ENCODE measurements at places on chromosomes 1 and 21. TPM values are rescaled to one million over a fixed set of nuclear protein-coding genes. Genes with fewer than 3 reads are reported as not detected.

DNA sequence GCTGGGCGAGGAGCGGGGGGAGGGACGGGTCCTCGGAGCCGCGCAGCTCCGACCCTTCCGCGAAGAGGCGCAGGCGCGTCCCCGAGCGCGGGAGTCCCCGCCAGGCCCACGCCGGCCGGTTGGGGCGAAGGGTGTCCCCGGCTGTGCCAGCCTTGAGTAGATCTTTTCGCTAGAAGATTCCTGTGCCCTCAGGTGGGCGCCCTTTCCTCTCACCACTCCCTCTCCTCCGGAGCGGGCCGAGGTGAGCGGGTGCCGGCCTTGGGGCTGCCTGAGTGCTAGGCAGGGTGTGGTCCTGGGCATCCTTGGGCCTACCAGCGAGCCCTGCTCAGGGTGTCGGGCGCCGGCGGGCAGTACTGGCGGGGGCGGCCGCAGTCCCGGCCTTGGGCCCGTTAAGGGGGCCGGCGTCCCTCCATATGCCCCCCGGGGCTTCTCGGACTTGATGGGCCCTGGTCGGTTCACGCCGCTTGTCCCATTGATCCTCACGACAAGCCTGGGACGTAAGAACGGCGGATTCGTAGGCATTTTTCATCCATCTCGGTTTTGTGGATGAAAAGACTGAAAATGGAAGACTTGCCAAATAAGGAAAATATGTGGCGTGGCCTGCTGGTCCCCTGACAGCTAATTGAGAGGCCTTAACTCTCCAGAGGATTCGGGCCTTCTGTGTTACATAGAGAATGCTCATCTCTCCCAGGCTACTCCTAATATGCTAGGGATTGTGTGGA is 712 bp downstream of the DEGS1 start:
- DNase-seq = no peak

DNA sequence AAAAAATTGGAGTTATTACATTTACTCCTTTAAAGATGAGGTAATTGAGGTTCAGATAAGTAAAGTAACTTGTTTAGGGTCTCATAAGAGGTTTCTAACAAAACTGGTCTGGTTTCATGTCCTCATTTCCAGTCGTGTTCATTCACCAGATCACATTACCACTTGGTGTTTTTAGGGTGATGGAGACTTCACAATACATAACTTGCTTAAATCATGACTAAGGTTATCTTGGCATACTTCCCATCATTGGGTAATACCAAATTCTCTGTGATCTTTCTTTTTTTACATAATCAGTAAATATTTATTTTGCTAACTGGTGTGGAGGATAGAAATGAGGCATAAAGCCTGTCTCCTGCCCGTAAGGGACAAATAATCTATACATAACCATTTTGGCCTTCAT is 31.6 kb upstream of the RPTN start:
- DNase-seq = no peak

RXFP4 gene
- not detected for total RNA-seq

- no peak for DNase-seq
Observed at GRCh38 chr1:245894843-245895242, 612.2 kb downstream of the SMYD3 start.

- DNase-seq = no peak
Observed at GRCh38 chr1:76109404-76109803, 34.9 kb downstream of the ST6GALNAC3 start.

GRCh38 chr1:109655615-109656519 is at the start of gene GSTM4:
GSTM4 (plus strand) TSS chr1:109656099; CDS start chr1:109656390, 291 bp downstream.
- DNase-seq = no peak

DNA sequence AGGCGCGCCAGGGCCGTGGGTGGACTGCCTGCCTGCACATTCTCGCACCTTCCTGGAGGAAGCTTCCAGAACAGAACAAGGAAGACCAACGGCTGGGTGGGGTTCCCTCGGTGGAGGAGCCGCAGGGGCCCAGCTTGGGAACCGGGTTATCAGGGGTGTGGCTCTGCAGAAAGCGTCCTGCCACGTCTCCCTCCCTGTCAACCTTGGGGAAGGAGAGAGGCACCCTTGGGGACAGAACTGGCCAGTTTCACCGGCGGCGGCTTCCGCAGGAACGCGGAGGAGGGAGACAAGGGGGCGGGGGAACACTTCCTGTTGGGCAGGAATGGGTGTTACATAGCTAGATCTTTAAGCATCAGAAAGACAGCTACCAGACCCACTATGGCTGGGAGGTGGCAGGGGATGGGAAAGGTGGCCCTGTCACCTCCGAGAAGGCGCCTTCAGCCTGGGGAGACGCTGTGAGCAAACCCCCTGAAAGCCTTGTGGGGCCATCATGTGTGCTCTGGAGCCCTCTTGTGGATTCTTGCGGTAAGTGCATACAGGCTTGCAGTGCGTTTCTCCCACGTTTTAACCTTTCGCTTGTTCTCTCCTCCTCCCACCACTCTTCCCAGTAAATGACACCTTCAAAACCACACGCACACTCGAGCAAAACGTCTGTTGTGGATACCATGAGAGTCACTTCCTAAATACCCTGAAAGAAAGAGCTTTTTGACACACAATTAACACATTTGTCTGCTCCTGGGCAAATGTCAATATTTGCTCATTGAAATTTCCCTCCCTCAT is 3.8 kb upstream of the PLEKHA6 start:
- no peak for DNase-seq

GRCh38 chr1:10754568-10755329 is 41.7 kb downstream of the CASZ1 start:
- no peak for DNase-seq

- DNase-seq = no peak
Observed at GRCh38 chr1:164475834-164476233, 83.2 kb upstream of the PBX1 start.

DNA sequence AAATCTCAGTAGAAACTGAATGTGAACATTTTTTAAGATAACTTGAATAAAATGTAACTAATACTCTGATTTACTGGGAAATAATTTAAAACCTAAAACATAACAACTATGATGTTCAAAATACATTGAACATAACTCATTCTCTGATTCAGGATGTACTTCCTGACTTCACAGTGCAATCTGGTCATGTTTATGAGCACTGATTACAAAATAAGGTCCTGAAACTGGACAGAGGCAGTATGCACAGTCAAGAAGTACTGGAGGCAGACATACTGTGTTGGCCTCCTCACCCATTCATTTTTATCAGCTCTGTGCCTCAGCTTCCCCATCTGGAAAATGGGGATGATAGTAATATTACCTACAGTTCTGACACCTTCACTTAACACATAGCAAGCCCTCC is 651.3 kb downstream of the PTPRC start:
- no peak for DNase-seq

GRCh38 chr1:94036730-94037129 is 84.2 kb downstream of the ABCA4 start:
- DNase-seq = no peak

GRCh38 chr1:174428033-174428432 is 19.7 kb upstream of the GPR52 start:
- DNase-seq = no peak
